ENCODE measurements at places on chromosomes 7 and 10.

DNA sequence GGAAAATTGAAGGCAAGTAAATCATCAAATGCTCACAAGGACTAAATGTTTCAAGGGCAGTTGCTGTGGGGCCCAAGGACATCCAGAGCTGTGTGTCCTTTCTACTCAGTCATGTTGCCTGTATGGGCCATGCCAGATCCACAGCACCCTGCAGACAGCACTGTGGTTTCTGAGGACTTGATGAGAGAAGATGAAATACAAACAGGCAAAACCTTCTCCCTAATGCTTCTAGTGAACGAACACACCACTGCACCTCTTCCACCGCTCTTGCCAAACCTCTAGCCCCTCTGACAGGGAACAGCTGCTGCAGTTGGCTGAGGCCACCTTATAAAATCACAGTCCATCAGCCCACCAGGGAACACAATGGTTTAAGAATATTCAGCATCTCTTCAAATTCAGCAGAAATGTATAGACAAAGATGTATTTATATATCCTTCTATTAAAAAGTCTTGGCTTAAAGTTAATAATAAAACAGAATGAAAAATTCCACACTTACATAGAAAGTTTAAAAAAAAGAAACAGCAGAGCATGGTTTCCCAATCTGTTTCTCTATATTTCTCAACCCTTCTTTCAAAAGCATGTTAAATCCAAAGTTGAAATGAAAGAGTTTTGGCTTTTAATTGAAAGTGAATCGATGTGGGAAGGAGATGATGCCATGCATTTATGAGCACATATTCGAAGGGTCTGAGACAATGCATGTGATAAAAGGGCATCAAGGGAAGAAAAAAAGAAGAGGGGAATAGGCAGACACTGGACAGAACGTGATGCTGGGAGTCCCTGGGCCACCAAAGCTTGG is 14.0 kb downstream of the CYP3A7 start:
- no peak for DNase-seq

GRCh38 chr10:11434324-11434723 is 177.1 kb downstream of the USP6NL start:
- no peak for DNase-seq

DNA sequence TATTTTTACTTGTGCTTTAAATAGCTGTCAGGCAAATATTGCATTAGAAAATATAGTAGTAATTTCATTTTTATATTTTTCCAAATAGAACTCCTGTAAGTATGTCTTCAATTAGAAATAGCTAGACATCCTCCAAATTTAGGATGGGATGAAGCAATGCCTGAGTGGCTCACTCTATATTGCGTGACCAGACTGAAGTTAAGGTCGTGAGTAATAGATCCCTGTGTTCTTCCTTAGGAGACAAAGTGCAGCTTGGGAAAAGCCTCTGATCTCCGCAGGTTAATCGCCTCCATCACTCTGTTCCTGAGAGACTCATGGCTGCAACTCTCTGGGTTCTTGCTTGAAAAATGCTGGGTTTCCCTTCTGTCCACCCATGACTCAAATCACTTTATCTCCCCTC is 484.8 kb upstream of the ANKRD30A start:
- DNase-seq, result no peak

DNA sequence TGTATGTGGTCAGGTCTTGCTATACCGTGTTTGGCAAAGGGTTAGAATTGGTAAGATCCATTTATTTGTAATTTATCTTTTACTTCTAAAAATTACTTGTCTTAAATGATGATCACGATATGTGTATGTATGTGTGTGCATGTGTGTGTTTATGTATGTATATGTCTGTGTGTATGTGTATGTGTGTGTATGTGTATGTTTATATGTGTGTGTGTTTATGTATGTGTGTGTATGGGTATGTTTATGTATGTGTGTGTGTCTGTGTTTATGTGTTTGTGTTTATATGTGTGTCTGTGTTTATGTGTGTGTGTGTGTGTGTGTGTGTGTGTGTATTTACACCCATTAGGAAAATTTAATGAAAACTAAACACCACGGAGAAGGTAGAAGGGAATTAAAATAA is 176.9 kb upstream of the FZD8 start:
- no peak for DNase-seq

DNA sequence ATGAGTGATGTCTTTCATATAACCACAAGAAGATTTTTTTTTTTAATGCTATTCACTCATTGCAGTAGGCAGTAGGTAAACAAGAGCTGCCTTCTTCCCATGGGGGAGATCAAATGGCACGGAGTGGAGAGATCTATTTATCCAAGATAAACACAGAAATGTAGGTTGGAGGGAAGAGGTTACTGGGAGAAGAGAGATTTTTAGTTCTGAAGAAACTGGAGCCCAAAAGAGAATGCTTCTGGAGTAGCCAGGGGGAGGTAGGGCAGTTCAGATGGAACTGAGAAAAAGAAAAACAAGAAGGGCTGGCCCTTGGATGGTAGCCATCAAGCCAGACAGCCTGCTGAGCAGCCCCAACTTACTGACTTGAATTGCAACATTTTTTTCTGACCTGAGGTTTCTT is 270.1 kb upstream of the TPK1 start:
- no peak for DNase-seq

- no peak for DNase-seq
Observed at GRCh38 chr10:103265717-103266329, 11.1 kb upstream of the INA start.

DNA sequence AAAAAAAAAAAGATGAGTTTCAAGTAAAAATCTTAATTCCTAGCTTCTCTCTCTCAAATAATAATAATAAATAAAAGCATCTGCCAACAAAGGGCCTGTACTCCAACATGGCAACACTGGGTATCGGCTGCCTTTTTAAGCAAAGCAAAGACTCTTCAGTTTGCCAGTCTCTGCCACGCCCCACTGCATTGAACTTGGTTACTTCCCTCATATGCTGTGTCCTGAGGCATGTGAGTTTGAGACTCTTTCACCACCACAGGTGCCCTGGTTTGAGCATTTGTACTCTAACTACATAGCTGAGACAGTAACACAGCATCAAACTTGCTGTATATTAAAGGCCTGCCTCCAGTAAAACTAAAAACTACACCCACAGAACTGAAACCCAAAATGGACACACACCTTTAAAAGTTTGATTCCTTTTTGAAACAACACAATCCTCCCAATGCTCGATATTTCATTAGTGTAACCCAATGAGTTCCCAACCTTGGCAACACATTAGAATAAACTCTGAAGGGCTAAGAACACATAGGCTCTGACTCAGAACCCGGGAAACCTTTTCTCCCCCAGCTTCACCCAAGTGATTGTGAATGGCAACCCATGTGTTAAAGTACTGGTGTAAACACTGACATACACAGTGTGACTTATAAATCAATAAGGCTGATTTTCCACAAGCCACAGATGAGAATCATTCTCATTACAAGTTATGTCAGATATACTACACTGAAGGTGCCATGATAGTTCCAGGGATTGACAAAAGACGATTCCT is 12.0 kb downstream of the JAZF1 start:
- DNase-seq, result no peak

- DNase-seq, result no peak
Observed at GRCh38 chr10:76640806-76641205, 996.8 kb downstream of the KCNMA1 start.

- DNase-seq, result no peak
Observed at GRCh38 chr7:93945756-93946535, 24.4 kb downstream of the GNG11 start.

DNA sequence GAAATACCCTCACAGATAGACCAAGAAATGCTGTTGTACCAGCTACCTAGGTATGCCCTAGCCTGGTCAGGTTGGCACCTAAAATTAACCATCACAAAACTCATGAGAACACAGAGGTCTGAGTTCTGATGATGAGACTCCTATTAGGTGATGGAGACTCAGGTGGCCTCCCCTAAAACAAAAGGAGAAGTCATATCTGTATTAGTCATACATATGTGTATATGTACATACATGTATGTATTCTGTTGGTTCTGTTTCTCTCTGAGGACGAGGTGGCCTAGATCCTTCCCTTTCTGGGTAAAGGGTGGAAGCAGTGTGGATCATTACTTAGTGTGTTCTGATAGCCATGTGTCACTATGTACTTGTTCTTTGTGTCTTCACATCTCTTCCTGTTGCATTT is 207.2 kb upstream of the PRSS1 start:
- DNase-seq, result no peak

- DNase-seq, result no peak
Observed at GRCh38 chr7:53422291-53422690, 386.9 kb downstream of the POM121L12 start.

DNA sequence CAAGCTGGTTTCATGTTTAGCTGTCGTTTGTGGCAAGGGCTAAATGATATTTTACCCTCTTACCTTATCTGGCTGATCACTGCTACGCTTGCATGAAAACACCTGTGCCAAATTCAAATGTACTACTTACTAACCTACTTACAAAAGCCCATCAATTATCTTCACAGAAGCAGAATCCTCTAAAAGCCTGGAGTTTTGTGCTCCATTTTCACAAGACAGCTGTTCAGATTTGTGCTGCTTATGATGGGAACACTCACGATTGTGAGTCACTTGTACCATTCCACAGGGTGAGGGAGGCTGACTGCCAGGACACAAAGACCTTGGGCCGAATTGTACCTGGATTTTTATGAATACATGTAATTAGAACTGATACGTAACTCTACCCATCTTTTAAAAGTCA is 245.0 kb upstream of the NPY start:
- no peak for DNase-seq

- DNase-seq, result no peak
Observed at GRCh38 chr10:114444819-114445218, 40.5 kb upstream of the AFAP1L2 start.

DNA sequence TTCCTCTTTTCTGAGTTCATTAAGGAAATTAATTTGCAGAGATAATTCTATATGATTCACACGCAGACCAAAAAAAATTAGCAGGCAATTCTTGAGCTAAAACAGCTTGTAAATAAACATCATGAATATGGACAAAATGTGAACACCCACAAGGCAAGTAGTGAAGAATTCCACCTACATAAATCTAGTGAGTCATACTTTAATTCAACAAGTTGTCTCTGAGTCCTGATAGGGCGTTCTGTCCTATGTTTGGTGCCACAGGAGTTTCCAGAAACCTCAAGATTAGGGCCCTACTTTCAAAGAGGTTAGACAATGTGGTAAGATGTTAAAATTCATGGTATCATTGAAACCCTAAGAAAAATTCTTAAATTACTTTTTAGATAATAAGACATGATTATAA is 122.3 kb downstream of the SGMS1 start:
- no peak for DNase-seq

- DNase-seq, result no peak
Observed at GRCh38 chr7:11203683-11204082, 230.0 kb downstream of the PHF14 start.

- DNase-seq, result no peak
Observed at GRCh38 chr7:5691606-5692005, 89.9 kb downstream of the RNF216 start.

- no peak for DNase-seq
Observed at GRCh38 chr7:107486041-107486440, 16.2 kb downstream of the GPR22 start.

GRCh38 chr7:89002981-89003956 is 207.7 kb upstream of the TEX47 start:
- DNase-seq, result no peak

DNA sequence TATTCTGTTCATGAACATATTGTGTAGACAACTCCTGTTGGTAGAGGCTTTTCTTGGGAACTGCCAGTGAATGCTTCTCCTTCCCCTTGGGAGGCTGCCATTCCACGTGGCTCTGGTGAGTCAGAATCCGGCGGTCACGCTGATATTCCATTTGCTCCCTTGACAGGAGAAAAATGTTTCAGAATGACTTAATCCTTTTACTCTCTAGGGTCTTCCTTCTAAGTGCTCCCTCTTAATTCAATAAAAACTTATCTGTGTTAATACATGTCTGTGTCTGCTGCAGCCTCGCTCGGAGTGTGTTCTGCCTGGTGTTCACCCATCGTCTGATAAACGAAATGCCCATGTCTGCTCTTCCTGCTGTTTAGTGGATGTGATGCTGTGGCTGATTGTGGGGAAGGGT is 278.6 kb downstream of the ARHGAP12 start:
- no peak for DNase-seq

DNA sequence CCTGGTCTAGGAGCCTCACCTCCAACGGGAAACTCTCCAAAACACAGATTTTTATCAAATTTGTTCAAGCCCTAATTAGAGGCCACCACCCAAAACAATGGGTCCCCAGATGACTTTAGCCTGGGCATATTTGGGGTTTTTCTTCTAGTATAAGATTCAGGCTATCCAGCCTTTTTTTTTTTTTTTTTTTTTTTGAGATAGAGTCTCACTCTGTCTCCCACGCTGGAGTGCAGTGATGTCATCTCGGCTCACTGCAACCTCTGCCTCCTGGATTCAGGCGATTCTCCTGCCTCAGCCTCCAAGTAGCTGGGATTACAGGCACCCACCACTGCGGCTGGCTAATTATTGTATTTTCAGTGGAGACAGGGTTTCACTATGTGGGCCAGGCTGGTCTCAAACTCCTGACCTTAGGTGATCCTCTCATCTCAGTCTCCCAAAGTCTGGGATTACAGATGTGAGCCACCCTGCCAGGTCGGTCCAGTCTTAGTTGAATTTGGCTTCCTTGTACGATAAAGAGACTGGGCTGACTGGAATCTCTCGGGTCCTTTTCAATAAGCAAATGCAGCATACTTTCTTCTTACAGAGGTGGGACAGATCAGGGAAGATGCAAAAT is 91.4 kb upstream of the KLF6 start:
- DNase-seq, result no peak

DNA sequence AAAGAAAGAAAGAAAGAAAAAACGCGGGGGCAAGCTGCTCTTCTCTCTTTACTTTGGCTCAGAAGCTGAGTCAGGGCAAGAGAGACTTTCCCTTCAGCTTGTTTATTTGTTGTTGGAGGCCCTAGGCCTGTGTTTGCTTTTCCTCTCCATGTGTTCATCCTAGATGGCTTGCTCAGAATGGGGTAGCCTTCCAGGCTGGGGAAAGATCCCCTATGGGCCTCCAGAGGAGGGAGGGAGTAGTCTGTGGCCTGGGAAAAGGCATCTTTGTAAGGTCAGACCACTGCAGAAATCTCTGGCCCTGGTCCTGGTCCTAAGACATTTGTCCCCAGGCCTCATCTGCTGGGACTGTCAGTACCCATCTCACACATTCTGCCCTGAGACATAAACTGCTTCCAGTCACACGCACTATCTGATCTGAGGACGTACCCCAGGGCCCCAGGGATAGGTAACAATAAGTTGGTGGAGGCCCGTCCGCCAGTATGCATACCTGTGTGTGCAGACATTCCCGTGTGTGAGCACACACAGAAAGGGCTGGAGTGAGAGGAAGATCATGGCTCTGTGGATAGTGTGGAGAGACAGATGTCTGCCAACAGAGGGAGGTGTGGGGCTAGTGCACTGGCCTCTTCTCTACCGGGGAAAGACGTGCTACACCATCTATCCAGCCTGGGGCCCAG is 4.9 kb upstream of the SCD start:
- no peak for DNase-seq
